Brain (organoid and tissue), 16 donors: ENCODE measurements at places on chromosomes 11 and 22. TPM values are rescaled to one million over a fixed set of nuclear protein-coding genes. Genes with fewer than 3 reads are reported as not detected.

DNA sequence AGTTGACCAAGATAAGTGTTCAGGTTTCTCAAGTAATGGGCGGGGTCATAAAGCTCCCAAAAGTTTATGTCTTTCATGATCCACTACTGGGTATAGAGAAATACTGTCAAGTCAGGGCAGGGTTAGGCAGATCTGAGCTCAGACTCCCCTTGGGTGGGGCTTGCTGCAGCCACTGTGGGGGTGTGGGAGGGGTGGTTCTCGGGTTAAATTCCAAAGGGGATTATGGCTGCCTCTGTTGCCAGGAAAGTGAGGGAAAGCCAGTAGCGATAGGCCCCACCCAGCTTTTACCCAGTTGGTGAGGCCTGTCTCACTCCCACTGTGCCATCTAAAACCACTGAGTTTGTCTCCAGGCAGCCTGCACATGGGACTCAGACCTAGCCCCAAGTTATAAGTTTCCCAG, 37.8 kb downstream of the DLG2 start:
- no peak for DNase-seq

The CALCA gene
- polyA plus RNA-seq, result not detected

GRCh38 chr11:60863550-60864521, 3.5 kb upstream of the ZP1 start:
- DNase-seq, result no peak

DNA sequence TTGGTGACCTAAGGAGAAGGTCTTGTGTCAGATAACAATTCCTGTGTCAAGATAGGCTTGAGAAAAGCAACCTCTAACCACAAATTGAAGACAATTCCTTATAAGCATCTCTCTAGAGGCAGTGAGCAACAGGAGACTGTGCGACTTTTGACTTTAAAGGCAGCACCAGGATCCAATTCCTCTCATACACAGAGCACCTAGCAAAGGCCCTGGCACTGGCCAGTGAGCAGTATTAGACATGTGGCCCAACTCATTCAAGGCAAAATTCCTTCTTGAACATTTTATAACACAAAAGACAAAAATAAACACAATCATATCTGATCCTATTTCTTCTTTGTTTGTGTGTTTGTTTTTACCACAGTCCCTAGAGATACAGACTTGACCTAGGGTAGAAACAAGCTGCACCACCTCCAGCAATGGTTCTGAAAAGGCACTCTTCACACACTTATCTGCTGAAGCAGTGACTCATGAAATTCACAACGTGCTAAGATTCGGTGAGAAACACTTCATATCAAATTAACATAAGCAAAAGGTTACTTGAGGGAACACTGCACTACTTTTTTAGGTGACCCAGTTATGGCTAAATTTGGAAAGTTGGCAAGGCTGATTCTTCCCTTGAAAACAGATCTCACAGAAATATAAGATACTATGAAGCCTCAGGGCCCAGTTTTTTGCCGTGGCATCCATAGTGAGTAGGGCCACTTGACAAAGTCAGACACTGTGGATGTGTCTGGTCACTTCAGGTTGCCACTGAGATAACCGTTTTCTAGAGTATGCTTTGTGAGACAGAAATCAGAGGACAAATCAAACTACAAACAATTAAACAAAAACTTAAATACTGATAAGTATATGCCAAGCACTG, 1018.9 kb downstream of the DLG2 start:
- no peak for DNase-seq

- DNase-seq, result no peak
These were observed 687 bp upstream of the ARSA start for GRCh38 chr22:50628543-50629134.

- no peak for DNase-seq
These were observed 1.2 kb downstream of the CCDC34 start for GRCh38 chr11:27361649-27362431.

GRCh38 chr11:113043698-113044097, 82.5 kb downstream of the NCAM1 start:
- DNase-seq, result no peak

The KIRREL3 gene
- polyA plus RNA-seq, result 52.5 TPM

GRCh38 chr11:108693852-108694251, 29.0 kb downstream of the DDX10 start:
- DNase-seq, result no peak

- no peak for DNase-seq
These were observed 225.4 kb downstream of the NTM start for GRCh38 chr11:131595797-131596196.

DNA sequence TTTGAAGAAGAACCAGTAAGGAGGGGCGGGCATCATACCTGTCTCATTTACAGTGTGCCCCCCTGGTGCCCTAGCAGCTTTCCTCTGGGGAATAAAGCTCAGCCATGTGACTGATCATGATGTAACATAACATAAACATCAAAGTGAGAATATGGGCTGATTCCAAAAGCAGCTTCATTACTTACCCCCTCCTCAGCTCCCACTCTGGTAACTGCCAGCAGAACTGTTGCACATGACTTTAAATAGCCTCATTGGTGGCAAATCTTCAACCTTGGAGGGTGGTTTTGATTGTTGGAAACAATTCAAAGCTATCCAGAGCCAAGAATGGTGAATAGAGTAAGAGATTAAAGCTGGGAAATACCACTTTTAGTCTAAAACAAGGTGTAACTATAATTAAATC, 384.6 kb downstream of the BUD13 start:
- no peak for DNase-seq

DNA sequence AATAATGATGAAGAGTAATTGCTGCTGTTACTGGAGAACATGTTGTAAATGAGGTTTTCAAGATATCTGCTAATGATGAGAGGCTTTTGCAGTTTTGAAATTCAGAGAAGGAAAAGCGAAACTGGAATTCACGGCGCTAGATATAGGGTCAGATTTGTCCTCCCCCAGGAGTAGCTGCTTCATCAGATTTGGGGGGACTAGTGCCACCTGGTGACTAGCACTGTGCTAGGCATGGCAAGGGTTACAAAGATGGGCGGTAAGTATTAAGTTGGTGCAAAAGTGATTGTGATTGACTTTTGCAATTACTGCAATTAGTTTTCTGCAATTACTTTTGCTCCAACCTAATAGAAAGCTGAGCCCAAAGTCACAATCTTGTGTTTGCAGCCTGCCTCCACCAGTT, 879.9 kb upstream of the TENM4 start:
- no peak for DNase-seq

GRCh38 chr11:117909611-117910382, 19.4 kb downstream of the TMPRSS13 start:
- DNase-seq, result no peak

GRCh38 chr11:128625746-128626145, 38.4 kb upstream of the ETS1 start:
- no peak for DNase-seq

- no peak for DNase-seq
These were observed 5.1 kb upstream of the KLHL35 start for GRCh38 chr11:75437966-75438659.

GRCh38 chr22:39179841-39180335, 27.4 kb upstream of the CBX7 start:
- DNase-seq, result no peak

DNA sequence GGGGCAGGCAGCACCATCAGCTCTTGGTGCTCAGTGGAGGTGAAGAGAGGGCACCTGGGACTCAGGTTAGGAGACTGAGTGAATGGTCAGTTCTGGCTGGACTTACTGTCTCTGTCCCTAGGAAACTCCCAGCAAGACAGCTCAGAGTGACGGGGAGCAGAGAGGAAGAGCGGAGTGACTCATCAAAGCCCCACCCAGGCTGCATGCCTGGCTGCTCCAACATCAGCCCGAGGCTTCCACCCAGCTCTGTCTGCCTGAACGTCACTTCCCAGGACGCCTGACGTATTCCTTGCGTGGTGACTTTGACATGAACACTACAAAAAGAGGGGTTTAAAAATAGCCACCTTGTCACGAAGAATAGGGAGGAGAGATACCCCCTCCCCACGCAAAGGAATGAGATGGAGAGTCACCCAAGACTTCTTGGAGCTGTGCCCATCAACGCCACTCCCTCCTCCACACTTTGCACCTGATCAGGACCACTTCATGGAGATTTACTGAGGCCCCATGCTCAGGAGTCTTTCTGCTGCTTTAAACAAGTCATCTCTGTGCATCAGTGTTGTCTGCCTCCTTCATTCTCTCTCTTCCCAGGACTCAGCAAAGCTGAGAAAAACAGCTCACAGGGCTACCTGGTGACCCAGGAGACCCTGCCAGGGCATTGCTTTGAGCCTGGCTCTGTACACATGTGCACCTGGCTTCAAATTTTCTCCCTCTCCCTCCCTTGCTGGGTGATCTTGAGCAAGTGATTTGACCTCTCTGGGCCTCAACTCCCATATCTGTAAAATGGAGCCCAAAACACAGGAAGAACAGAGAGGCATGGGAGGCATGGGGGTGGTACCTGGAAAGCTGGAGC, 83.1 kb downstream of the MN1 start:
- no peak for DNase-seq

GRCh38 chr11:21602699-21603098, 590.2 kb upstream of the ANO5 start:
- peak; percentile 32 for DNase-seq

The SLC7A4 gene
- 7.3 TPM for polyA plus RNA-seq

- no peak for DNase-seq
These were observed 32.7 kb downstream of the THOC5 start for GRCh38 chr22:29520851-29521250.

The C11orf16 gene
- polyA plus RNA-seq, result 0.49 TPM

The PNPLA3 gene
- polyA plus RNA-seq, result 4.8 TPM

DNA sequence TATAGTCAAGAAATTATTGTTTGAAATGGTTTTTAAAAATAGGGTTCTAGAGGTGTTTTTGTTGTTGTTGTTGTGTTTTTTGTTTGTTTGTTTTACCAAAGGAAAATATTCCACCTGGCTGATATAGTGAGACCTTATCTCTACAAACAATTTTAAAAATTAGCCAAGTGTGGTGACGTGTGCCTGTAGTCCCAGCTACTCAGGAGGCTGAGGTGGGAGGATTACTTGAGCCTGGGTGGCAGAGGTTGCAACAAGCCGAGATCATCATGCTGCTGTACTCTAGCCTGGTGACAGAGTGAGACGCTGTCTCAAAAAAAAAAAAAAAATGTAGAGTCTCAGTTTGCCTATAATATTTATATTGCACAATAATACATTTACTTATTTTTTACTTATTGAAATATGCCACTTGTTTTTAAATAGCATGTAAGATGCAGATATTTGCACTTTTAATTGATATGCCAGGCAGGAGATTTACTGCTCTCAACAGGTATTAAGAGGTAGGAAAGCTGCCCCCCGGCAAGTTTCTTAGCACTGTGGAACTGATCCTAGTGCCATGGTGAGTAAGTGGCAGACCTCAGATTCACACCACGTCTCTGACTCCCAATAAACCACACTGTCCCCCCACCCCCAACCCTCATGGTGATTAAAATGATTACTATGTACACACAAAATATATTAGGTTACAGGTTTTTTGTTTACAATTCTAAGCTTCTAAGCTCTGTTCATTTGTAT, 157.4 kb downstream of the TEAD1 start:
- no peak for DNase-seq

The MUC5AC gene
- not detected for polyA plus RNA-seq

DNA sequence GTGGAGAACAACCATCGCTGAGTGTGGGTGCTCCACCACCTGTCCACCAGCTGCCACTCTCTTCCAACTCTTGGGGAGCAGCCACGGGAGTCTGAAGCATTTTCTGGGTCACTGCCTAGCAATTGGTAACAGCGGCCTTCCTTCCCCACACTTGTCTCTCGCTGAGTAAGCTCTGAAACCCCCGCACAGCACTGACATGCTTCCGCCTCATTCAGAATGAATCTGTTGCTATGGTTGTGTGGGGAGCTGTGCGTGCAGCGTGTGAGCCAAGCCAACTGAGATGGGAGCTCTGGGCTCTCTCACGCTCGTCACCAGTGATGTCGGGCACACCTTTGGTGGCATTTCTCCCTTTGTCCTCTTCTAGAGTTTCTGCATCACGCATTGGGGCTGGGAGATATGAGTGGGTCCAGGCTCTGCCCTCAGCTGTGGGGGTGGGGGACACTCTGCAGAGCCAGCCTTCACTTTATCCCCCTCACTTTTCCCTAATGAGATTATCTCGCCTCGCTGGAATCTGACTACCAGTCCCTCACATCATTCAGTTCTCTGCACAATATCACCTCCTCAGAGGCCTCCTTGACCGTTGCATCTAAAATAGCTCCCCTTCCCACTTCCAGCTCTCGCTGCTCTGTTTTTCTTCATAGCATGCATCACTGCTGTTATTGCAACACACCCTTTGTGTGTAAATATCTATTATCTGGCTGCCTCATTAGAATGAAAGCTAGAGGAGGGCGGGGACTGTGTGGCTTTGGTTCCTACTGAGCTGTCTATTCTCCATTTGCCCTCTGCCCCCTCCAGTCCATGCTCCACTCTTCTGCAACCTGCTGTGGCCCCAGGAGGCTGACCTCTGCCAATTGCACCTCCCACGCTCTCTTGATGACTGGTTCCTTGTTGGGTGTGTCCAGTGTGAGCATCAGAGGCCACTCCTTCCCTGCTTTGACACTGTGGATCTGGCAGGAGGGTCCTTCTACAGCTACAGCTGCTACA, 569.9 kb upstream of the CADM1 start:
- peak; percentile 94 for DNase-seq

The OR52I2 gene
- polyA plus RNA-seq, result not detected

DNA sequence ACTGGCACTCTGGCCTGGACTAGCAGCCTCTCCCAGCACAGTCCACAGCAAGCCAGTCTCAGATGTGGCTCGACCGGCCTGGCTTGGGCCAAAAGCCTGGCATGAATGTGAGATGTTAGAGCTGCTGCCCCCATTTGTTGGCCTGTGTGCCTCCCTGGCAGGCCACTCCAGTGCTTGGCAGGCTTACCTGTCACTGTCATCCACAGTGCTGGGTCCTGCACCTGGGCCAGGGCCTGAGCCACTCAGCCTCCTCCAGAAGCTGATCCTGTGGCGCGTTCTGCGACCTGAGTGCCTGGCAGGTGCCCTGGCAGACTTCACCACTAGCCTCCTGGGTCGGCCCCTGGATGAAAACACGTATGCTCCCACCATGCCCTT, 36.1 kb downstream of the RRP8 start:
- no peak for DNase-seq

The TSSK2 gene
- polyA plus RNA-seq, result not detected

DNA sequence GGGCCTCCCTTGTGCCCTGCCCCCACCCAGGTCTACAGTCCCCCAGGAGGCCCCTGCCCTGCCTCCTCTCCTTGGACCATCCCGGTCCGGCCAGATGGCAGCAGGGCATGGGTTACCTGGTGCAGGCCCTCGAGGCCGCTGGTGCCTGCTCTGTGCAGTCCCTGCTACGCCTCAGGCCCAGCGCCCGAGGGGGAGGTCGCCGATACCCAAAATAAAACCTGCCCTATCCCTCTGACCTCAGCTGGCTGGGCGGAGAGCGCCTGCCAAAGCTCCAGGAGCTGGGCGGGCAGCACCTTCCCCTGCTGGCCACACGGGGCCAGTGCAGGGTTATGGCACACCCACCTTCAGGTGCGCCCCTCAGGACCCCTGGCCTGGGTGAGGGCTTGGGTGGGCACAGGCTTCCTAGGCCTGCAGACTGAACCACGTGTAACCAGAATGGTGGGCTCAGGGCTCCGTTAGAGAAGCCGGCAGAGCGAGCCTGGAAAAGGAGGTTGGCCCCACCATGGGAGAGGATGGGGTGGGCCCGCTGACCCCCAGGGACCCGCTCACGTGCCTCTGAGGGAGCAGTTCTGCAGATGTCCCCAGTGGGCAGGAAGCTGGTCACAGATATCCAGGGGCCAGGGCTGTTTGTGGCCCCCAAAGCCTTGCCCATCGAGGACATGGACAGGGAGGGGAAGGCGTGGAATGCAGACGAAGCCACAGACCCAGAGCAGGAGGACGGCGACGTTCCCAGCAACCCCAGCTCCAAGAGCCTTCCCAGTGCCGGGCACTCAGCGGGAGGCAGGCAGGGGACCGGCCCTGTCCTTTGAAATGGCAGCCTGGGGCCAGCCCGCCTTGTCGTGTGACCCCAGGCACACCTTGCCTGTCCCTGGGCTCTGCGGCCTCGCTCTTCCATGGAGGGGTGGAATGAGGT, 1.7 kb upstream of the TNNT3 start:
- no peak for DNase-seq
